RKO (cell line): ENCODE measurements at places on chromosomes 1 and 21.

DNA sequence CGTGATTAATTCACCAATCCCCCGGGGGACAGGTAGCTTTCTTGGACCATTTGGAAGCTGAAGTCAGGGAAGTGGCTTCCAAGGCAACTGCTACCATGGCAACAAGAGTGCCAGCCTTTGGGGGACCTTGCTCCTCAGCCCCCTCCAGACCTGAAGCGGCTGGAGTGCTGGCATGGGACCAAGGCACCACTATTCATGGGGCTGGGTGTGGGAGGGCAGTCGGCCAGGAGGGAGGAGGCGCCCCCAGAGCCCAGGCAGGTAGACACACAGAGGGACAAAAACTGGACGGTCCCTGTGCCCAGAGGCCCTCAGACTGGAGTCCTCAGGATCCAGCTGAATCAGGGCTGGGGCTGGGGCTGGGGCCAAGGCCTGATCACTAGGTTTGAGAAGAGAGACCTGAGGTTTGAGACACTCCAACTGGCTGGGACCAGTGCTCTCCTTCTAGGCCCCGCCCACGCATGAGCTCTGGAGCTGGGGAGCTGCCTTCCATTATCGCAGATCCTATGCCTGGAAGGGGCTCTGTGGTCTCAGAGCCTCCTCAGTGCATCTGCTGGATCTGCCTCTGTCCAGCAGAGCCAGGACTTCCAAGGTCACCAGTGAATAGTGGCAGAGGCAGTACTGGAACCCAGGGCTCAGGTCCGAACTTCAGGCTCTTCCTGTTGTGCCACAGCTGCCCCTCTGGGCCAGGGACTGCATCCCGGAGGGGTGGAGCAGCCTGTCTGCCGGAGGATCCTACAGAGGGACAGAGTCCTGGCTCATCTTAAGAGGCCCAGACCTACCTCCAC is 3.3 kb upstream of the KNCN start:
- no peak for DNase-seq

GRCh38 chr1:232533328-232533727 is 96.6 kb downstream of the SIPA1L2 start:
- DNase-seq, result no peak

DNA sequence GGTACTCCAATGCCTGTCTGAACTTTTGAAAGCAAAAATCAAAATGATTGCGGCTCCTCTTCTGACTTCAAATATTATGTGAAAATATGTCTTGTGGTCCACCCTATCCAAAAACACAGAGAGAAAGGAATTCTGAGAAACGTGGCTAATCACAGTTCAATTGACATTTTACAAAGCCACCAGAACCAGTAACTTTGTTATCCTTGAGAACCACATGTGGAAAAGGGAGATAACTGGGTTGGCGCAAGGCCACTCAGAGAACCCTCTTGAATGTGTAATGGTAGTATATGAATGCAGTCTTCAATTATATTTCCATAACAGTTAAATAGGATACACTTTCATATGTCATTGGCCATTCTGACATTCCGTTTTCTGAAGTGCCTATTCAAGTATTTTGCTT is 1030.0 kb upstream of the TMPRSS15 start:
- no peak for DNase-seq

GRCh38 chr1:203481196-203481595 is 5.6 kb downstream of the PRELP start:
- no peak for DNase-seq

DNA sequence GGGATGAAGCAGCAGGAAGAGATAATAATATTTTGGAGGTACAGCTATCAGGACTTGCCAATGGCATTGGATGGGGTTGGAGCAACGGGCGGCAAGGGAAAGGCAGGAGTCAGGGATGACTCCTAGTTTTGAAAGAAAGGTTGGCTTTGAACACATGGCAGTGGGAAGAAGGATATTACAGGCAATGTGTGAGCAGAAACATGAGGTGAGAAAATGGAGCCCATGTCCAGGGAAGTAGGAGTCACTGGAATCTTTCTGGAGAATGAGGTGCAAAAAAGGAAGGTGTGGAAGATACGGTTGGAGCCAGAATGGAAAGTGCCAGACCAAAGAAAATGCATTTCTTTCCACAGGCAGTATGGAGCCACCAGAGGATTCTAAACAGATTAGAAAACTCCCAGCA is 288.5 kb upstream of the KAZN start:
- DNase-seq, result no peak

GRCh38 chr1:12338017-12338416 is 108.2 kb downstream of the VPS13D start:
- DNase-seq, result no peak
